ENCODE measurements at places on chromosomes 3 and 15. TPM values are rescaled to one million over a fixed set of nuclear protein-coding genes. Genes with fewer than 3 reads are reported as not detected.

The MUSTN1 gene
- total RNA-seq = 1.8 TPM

The NUP210 gene
- total RNA-seq = 6.7 TPM

The GPR87 gene
- not detected for total RNA-seq

The CCR9 gene
- 0.14 TPM for total RNA-seq

The ITPR1 gene
- 162 TPM for total RNA-seq

The C3orf52 gene
- total RNA-seq = 4.4 TPM

The SLC35G2 gene
- 9.1 TPM for total RNA-seq

The ZNF774 gene
- total RNA-seq = 2.6 TPM

The TERC gene
- 4.6 TPM for total RNA-seq

The MKRN2OS gene
- not detected for total RNA-seq

The KIF7 gene
- 2.0 TPM for total RNA-seq

The CFAP20DC gene
- 5.1 TPM for total RNA-seq

The CNTN4 gene
- 91.2 TPM for total RNA-seq

The ISLR gene
- 215 TPM for total RNA-seq

Measured in uterus (tissue), 4 donors.